Hindlimb muscle (tissue), 1 donor: ENCODE measurements at places on chromosomes 16 and 17. TPM values are rescaled to one million over a fixed set of nuclear protein-coding genes. Genes with fewer than 3 reads are reported as not detected.

- DNase-seq, result no peak
Measured at GRCh38 chr16:83328936-83329335, 478.8 kb upstream of the HSBP1 start.

The OTOP2 gene
- not detected for polyA plus RNA-seq

- DNase-seq, result no peak
Measured at GRCh38 chr16:82824408-82824807, 197.6 kb downstream of the CDH13 start.

DNA sequence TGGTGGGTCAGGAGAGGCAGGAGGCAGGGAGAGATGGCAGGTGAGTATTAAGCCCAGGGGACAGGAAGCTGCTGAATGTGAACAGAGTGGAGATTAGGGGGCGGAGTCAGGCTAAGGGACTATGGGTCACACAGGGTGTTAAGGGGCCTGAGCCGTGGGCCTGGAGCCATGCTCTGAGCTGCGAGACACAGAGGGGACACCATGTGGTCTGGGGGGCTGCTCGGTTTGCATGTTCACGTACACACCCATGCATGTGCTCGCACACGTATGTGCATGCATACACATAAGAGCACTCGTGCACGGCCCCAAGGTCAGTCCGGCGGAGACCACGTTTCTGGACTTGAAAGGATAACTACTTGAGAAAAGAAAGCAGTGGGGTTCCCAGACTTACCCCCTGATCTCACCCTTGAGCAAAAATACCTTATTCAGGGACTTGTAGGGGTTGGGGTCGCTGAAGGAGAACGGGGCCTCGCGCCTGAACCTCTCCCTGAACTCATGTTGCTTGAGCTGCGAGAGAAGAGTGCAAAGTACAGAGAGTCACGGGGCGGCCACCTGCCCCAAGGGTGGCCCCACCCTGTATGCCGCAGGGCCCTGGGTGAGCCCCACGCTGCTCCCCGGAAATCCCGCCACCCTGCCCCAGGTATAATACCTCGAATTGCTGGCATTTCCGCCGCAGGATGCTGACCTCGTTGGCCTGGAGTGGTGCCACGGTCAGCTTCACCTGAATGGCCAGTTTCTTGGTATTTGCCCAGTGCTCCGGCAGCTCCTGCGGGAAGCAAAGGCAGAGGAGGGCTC lies 50.8 kb downstream of the DNAH17 start:
- DNase-seq, result no peak

GRCh38 chr16:27373312-27373711 lies 28.7 kb upstream of the IL21R start:
- no peak for DNase-seq

The GLIS2 gene
- 25.8 TPM for polyA plus RNA-seq

GRCh38 chr17:8474826-8475225 lies 39.1 kb downstream of the NDEL1 start:
- DNase-seq, result no peak

The IKZF3 gene
- 0.17 TPM for polyA plus RNA-seq

The CCDC200 gene
- 11.2 TPM for polyA plus RNA-seq

DNA sequence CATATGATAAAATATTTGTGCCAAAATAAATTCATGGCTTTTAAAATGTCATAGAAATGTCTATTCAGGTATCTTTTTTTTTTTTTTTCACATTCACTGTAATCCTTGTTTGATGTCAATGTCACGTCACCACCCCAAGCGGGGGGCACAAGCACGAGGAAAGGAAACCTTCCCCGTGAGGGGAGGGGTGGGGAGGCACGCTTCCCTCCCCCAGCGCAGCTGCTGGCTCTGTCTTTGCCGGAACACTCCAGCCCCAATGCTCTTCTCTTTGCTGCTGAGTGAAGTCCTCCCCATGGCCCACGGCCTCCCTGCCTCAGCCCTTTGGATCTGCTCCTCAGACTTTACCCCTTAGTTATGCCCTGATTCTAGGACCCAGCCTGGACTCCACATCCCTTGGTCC lies 1.5 kb downstream of the SLC35G3 start:
- no peak for DNase-seq

DNA sequence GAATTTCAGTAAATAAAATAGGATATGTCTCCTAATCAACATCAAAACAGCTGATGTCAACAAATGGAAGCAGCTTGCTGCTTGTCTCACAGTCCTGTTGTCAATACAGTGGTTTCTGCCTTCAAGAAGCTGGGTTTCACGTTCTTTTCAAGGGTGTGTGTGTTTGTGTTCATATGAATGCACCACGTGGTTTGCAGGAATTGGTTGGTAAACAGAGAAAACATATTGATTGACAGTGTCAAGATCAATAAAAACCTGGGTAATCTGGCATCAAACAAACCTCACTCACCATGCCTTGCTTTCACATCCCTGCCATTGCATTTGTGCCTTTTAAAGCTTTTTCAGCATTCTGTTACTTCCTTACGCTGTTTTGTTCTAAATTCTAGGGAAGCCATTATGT lies 585.7 kb upstream of the CA10 start:
- no peak for DNase-seq

DNA sequence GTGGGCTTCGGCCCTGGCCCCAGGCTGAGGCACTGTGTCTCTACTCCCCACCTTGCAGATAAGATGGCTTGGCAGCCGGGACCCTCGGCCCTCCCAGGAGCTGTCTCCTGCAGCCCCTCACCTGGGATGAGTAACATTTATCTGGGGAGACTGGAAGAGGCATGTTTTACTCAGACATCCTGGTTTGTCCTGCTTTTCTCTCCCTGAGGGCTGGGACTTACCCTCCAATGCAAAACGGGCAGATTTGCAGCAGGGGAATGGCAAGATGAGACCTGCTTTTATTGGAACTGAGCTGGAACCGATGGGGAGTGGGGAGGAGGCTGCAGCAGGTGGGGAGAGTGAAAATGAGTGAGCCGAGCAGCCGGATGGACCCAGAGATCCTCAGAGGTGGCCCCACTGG lies 27.3 kb upstream of the UBE2G1 start:
- no peak for DNase-seq

The HASPIN gene
- 6.2 TPM for polyA plus RNA-seq

DNA sequence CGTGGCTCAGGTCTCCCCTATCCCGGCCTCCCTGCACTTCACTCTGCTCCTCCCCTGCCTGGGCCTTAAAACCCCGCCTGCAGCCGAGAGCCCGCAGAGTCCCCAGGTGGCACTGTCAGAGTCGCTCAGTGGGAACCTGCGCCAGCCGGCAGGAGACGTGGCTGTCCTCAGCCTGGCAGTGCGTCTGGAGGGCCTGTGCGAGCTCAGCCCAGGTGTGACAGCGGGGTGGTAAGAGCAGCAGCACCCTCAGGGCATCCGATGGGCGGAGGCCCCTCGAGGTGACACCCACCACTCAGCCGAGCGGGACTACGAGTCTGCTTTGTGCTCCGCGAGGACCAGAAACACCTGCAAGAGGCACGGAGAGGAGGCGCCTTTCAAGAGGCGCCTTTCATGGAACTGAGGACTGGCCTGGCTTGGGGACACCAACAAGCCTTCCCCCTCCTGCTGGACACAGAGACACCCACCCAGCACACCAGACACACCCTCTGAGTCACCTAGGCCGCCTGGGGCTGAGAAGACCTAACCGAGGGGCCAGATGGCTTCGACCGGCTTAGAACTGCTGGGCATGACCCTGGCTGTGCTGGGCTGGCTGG lies at the start of gene CLDN9:
CLDN9 (plus strand) TSS at position 96 of the 593 bp plus-strand sequence; CDS start at position 536, 440 bp downstream.
- DNase-seq, result no peak

DNA sequence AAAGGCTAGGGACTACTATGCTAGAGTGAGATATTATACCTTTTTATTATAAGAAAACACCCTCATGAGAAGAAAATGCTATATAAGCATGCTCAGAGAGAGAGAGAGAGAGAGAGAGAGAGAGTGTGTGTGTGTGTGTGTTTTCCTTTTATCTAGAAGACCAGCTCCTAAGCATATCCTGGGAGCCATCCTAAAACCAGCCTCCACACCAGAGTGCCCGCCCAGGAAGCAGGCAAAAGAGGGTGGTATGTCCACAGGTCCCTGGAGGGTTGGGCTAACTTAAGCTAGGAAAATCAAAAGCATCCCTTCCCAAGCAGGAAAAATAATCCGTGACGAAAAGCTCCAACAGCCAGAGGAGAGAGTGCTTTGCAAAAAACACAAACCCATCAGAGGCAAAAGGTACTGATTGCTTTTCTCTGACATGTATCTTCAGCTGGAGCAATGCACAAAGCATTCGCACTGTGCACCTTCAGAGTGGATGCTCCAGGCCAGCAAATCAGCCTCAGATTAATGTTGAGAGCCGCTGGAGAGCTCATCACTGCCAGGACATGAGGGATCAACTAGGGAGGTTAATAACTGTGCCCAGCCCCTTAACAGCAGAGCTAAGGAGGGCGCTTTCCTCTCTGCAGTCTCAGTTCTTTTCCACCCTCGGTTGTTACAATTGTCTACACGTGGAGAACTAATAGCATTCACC lies 125.1 kb downstream of the SLC39A11 start:
- DNase-seq, result no peak

- no peak for DNase-seq
Measured at GRCh38 chr17:31916491-31917064, 15.1 kb upstream of the UTP6 start.

The DCUN1D3 gene
- 5.2 TPM for polyA plus RNA-seq

DNA sequence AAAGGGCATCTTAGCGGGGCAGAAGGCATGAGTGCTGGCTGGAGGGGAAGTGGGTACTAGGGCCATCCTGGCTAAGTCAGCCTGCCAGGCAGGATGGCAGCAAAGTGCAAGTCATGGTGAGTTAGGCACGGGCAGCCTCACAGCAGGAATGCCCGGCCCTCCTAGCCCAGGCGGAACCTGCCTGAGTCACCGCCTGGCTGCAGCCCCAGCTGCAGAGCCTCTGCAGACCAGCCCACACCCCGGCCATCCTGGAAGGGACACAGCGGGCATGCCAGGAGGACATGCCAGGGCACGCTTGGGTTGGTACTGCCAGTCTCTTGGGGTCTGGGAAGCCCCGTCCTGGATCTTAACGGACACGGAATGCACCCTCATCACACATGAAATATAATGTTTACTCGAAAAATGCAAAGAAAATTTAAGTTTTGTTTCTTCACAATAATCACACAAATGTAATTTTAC lies 5.0 kb upstream of the ALDH3A1 start:
- DNase-seq, result peak; percentile 40

GRCh38 chr17:549177-550040 lies 165.2 kb downstream of the VPS53 start:
- DNase-seq, result no peak

GRCh38 chr16:12262454-12263180 lies 286.1 kb downstream of the SNX29 start:
- no peak for DNase-seq

The CACNG3 gene
- not detected for polyA plus RNA-seq

GRCh38 chr16:53898993-53899392 lies 195.0 kb downstream of the FTO start:
- no peak for DNase-seq

GRCh38 chr16:73093146-73094144 lies 45.5 kb upstream of the ZFHX3 start:
- DNase-seq, result no peak

DNA sequence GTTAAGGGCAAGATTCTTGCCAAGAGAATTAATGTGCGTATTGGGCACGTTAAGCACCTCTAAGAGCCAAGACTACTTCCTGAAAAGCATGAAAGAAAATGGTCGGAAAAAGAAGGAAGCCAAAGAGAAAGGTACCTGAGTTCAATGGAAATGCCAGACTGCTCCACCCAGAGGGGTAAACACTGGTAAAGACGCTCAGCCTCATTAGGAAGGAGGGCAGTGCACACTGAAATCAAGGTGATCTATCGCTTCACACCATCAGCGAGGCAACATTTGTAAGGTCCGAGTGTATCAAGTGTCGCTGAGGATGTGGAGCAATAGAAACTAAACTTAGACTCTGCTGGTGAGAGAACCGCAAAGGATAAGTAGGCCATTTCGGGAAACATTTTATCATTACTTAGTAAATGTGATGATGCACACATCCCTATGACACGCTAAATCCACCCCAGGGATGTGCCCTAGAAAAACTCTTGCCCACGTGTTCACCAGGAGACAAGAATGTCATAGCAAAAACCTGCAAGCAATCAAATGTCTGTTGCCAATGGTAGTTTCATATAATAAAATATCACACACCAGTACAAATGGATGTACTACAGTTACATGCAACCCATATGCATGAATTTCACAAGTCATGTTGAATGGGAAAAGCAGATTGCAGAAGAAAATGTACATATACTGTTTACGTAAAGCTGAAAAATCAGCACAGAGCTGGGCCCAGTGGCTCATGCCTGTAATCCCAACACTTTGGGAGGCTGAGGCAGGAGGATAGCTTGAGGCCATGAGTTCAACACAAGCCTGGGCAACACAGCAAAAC lies 23.6 kb downstream of the CNTROB start:
- no peak for DNase-seq

- no peak for DNase-seq
Measured at GRCh38 chr16:73289232-73289631, 241.3 kb upstream of the ZFHX3 start.

GRCh38 chr16:82882982-82883835 lies 256.4 kb downstream of the CDH13 start:
- DNase-seq, result no peak

GRCh38 chr16:85372627-85373372 lies 240.3 kb upstream of the GSE1 start:
- DNase-seq, result no peak

The TPSD1 gene
- polyA plus RNA-seq, result not detected
